Gastrocnemius medialis (tissue), 4 donors: ENCODE measurements at places on chromosomes 2 and 18. TPM values are rescaled to one million over a fixed set of nuclear protein-coding genes. Genes with fewer than 3 reads are reported as not detected.

The ADCY3 gene
- total RNA-seq: 3.9 TPM

The CD28 gene
- 0.07 TPM for total RNA-seq

The LRP2 gene
- total RNA-seq: not detected

- DNase-seq: no peak
These were observed 738.3 kb upstream of the HS6ST1 start for GRCh38 chr2:129056959-129057317.

DNA sequence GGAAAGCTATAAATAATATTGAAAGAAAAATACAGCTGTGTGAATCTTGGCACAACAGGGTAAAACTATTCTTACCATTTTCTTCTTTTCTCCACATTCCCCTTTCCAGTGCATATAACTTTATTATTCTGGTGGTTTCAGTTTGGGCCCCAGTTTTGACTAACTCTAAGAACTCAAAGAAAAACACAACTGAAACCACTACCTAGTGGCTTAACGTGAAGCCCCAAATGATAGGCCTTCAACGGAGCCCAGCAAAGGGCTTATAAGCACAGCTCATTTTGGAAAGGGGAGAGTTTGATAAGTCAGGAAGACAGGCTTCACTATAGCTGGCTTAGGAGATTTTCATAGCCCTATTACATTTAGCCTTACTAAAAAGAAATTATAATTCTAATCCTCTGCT is 62.4 kb downstream of the PPP1R1C start:
- DNase-seq: no peak

GRCh38 chr2:24919506-24920097 is 435 bp downstream of the ADCY3 start:
- no peak for DNase-seq

DNA sequence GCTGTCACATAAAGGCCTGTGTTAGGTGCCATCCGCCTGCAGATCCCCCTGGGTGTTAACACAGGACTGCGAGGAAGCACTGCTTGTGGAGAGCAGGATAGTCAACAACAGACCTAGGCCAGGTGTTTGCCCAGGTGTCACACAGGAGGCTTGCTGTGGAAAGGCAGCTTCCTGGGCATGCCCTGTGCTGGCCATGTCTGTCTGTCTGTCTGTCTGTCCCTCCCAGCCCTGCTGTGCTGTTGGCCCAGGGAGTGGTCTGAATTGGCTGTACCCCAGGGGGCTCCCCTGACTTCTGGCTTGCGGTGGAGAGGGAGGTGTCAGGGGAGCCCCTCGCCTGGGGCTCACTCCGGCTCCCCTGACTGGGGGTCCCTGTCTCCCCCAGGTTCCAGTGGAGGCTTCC is 53.2 kb downstream of the SH3BP4 start:
- DNase-seq: no peak

DNA sequence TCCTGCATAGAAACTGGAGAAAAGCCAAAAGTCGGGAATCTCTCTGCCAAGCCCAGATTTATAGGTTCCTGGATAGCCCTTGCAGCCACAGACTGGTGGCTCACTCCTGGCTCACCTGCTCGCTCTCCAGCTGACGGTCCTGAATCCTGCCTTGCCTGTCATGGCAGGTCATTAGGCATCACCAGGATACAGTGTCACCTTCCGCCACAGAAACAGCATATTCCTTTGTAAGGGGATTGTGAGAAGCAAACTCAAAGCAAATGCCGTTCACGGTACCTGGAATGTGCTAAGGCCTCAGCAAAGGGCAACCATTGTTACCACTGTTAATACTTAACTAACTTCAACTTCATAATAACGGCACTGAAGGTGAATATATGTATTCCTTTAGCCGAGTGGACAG is 57.1 kb upstream of the GPR45 start:
- no peak for DNase-seq

- DNase-seq: peak; percentile 19
These were observed 224.4 kb downstream of the ZNF385B start for GRCh38 chr2:179636995-179637394.
